ENCODE measurements at places on chromosomes 13 and 19.

DNA sequence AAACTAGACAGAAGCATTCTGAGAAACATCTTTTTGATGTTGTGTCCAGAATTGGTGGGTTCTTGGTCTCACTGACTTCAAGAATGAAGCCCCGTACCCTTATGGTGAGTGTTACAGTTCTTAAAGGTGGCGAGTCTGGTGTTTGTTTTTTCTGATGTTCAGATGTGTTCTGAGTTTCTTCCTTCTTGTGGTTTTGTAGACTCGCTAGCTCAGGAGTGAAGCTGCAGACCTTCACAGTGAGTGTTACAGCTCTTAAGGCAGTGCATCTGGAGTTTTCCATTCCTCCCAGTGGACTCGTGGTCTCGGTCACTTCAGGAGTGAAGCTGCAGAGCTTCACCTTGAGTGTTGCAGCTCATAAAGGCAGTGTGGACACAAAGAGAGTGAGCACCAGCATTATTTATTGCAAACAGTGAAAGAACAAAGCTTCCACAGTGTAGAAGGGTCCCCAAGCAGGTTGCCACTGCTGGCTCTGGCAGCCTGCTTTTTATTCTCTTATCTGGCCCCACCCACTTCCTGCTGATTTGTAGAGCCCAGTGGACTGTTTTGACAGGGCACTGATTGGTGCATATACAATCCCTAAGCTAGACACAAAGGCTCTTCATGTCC, 1820.8 kb downstream of the UQCRFS1 start:
- no peak for DNase-seq

DNA sequence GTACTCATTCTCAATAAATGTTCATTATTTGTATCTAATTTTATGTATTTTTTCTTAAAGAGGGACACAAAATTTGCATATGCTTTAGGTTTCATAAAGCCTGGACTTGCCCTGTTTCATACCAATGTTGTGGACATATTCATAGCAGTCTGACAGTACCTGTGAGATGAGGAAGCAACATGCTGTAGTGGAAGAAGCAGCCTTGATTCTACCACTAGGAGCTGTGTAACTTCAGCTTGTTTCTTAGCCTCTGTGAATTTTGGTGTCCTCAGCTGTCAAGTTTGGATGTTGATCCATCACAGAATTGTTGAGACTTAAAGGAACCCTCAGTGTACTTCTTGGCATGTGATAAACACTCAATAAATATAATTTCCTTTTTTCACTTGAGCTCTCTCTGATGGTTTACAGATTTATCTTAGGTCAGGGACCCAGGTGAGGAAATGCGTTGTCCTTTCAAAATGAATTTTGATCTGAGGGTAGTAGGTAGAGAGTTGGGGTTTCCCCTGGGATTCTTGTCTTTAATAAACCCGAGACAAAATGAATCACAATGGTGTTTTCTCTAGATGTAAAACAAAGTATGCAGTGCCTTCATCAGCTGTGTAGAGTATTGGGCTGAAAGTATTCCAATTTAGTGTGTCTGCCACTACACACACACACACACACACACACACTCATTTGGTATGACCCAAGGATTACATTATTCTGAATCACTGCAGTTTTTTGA, 152.1 kb downstream of the KCNRG start:
- no peak for DNase-seq

DNA sequence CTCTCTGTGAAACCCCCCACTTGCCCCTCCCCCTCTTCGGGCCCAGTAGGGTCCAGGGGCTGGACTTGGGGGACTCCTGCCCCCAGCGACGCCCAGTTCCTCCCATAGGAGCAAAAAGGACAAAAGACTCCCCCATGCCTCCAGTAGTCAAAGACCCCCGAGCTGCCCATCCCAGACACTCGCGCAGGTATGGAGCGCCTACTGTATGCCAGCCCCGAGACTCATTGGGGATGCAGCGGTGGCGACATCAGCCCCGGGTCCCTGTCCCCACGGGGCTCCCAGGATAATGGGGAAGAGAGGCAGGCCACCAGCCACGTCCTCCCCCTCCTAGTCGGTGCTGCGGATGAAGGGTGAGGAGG, 18.3 kb upstream of the ZNRF4 start:
- DNase-seq = no peak

DNA sequence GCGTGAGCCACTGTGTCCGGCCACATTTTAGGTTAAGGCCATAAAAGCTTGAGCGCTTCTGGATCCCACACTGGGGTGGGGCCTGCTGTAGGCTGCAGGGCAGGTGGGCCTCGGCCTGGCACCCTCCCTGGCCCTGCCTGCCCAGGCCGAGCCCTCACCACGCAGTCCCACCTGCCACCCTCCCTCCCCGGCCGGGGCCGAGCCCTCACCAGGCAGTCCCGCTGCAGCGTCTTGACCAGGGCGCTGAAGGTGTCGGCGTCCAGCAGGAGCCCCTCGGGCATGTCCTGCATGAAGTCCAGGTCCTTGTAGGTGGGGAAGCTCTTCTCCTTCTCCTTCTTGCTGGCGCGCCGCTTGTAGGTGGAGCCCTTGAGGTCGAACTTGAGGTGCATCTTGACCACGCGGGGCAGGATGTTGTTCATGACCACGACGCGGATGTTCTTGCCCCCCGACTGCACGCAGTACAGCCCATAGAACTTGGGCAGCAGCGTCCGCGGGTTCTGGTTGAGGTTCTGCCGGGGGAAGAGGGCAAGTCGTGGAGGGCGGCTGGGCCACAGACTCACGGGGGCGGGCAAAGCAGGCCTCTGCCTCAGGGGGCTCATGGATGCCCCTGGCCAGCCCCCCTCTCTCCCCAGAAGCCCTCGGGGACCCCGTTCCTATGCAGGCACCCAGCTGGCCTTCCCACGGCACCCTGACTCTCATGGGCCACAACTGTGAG, 26.6 kb upstream of the CACTIN start:
- DNase-seq = no peak

- peak; percentile 32 for DNase-seq
Measured at GRCh38 chr19:57348136-57348535, 2.9 kb upstream of the ZNF304 start.

DNA sequence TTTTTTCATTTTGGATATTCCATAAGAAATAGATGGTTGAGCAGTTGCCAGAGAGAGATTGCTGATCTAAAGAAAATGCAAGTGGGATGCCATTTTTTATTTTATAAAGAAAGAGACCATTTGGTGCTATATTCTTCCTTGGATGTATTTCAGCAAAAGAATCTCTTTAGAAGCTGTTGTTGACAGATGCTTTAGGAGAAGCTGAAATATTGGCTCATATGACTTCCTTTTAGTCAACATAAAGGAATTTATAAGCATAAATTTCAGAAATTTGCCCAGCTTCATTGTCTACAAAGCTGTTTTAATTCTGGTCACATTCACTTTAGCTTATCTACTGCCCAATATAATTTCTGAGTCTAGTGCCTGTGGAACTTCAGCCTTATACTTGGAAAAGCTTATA, 36.9 kb downstream of the POLR1D start:
- DNase-seq = no peak

DNA sequence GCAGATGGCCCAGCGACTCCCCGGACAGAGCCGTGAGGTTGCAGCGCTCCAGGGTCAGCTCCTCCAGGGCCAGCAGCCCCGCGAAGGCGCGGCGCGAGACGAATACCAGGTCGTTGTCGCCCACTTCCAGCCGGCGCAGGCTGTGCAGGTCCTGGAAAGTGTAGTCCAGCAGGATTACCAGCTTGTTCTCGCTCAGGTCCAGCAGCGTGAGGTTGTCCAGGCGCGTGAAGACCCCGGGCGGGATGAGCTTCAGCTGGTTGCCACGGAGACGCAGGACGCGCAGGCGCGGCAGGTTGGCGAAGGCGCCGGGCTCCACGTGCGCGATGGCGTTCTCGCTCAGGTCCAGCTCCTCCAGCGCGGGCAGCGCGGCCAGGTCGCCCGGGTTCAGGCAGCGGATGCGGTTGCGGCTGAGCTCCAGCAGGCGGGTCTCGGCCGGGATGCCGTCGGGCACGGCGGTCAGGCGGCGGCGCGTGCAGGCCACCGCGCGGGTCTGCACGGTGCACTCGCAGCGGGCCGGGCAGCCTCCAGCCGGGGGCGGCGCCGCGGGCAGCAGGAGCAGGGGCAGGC, 9.3 kb upstream of the PEAK3 start:
- DNase-seq = no peak

DNA sequence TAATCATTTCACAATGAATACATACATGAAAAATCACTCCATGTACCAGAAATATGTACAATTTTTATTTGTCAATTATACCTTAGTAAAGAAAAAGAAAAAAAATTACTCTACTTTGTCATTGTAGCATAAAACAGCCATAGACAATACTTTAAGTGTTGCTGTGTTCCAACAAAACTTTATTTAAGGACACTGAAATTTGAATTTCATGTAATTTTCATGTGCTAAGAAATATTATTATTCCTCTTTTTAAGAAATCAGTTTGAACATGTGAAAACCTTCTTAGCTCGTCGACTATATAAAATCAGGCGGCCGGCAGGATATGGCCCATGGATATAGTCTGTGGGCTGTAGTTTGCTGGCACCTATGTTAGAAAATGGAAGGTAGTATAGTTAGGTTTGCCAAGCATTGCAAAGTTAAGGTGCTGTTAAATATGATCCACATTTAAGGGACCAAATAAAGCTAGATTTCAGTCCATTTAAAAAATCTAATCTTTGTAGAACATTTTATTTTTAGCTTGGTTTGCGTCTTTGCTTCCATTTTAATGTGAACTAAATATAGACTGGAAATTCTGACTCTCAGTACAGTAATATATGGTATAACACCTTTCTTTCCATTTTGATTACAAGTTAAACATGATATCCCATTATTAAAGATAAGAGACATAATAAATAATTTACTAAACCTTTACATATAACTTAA, 6.5 kb downstream of the DGKH start:
- DNase-seq = no peak

- no peak for DNase-seq
Measured at GRCh38 chr19:29596080-29596727, 9.9 kb upstream of the POP4 start.

GRCh38 chr13:42017264-42017663, 31.2 kb upstream of the DGKH start:
- DNase-seq = no peak

DNA sequence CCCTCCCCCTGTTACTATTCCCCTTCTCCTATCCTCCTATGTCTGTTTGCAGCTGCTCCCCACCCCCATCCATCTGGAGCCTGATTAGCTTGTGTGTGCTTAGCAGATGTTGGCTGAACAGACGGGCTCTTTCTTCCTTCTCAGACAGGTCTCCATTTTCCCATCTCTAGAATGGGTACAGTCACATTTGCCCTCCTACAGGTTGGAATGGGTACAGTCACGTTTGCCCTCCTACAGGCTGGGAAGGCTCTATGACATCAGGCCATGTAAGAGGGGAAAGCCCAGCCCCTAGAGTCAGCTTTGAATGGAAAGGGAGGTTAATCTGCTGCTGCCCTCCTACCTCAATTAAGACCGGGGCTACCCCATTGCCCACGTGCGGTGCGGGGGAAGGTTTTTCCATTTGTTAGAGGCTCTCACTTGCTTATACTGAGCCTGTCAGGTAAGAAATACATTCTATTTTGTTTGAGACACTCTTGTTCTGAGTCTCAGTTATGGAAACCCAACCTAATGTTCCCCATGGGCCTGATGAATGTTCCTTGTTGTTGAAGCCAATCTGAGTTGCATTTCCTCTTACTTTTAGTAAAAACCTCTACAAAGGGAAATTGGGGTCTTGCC, 2.2 kb upstream of the CLEC17A start:
- DNase-seq = no peak

DNA sequence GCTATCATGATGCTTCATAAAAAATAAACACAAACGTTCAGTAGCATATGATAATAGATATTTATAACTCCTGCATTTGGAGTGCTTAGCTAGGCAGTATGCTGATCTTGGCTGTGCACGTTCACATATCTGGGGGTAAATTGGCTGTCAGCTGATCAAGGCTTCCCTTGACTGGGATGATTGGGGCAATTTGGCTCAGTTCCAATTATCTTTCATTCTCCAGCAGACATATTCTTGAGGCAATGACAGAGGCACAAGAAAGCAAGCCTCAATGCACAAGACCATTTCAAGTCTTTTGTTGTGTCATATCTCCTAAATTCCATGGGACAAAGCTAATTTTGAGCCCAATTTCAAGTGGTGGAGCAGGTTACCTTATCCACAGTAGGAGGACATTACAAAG, 142.0 kb downstream of the DLEU7 start:
- DNase-seq = no peak

GRCh38 chr13:43058318-43058674, 34.9 kb downstream of the DNAJC15 start:
- no peak for DNase-seq

GRCh38 chr13:99307247-99307646, at the start of gene GPR183:
GPR183 (minus strand) TSS chr13:99307399; CDS start chr13:99296145, 11,254 bp downstream.
- DNase-seq = no peak

- DNase-seq = no peak
Measured at GRCh38 chr13:19362946-19363510, 181.4 kb upstream of the TUBA3C start.

DNA sequence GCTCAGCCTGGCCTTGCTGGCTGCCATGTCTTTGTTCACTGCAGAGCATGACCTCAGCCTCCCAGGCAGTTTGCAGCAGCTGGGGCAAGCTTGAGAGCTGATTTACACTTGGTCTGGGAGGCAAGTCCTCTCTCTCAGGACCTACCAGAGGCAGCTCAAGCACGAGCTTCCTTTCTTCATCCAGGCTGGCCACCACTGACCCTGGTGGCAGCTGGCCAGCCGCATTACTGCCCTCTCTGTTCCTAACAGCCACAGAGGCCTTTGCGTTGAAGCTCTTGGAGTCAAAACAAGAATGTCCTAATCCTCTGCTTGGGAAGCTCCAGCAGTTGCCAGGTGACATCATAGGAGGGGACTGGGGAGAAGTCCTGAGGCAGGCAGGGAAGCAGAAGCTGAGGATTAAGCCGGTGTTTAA, 85.7 kb downstream of the NUFIP1 start:
- peak; percentile 93 for DNase-seq

GRCh38 chr13:43905435-43906031, 25.8 kb downstream of the LACC1 start:
- DNase-seq = peak; percentile 55

GRCh38 chr19:23070353-23071146, 46.3 kb upstream of the ZNF730 start:
- no peak for DNase-seq

DNA sequence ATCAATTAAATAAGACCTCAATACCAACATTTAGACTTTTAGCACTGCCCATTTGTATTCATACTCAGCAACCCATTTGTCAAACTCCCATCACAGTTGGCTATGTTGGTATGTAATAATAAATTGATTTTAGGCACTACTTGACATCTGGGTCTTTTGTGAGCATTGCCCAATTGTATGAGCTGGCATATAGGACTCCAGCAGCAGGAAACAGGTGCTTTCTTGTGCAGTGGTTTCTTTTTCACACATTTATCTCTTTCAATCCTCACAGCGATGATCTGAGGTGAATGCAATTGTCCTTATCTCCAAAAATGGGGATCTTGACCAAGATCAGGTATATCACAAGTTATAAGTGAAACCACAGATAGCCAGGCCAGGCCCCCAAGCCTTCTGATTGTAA, 96.9 kb upstream of the OXGR1 start:
- no peak for DNase-seq

GRCh38 chr13:24233351-24233901, 72.9 kb downstream of the SPATA13 start:
- peak; percentile 19 for DNase-seq

DNA sequence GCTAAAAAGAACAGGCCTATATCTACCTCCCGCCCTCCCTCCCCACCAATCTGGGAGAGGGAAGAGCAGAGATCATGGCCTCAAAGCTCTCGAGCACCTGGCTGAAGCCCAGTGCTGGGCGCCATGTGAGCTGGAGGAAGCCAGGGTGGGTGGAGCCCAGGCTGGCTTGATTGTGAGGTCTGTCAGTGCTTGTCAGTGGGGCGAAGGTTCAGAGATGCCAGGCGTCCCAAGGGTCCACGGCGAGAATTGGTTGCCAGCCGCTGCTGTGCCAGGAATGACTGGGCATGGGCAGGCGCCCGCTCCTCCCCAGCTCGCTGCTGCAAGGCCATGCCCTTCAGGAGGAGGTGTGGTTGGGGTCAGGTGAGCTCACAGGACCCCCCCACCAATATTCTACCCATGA, 11.5 kb downstream of the BEST2 start:
- DNase-seq = no peak
